ENCODE measurements at places on chromosomes 5 and 9.
A peak's percentile ranks its signal among the peaks of the same experiment; 100 is the strongest.

GRCh38 chr5:68834491-68834981 is 259.3 kb upstream of the SLC30A5 start:
- no peak for DNase-seq

DNA sequence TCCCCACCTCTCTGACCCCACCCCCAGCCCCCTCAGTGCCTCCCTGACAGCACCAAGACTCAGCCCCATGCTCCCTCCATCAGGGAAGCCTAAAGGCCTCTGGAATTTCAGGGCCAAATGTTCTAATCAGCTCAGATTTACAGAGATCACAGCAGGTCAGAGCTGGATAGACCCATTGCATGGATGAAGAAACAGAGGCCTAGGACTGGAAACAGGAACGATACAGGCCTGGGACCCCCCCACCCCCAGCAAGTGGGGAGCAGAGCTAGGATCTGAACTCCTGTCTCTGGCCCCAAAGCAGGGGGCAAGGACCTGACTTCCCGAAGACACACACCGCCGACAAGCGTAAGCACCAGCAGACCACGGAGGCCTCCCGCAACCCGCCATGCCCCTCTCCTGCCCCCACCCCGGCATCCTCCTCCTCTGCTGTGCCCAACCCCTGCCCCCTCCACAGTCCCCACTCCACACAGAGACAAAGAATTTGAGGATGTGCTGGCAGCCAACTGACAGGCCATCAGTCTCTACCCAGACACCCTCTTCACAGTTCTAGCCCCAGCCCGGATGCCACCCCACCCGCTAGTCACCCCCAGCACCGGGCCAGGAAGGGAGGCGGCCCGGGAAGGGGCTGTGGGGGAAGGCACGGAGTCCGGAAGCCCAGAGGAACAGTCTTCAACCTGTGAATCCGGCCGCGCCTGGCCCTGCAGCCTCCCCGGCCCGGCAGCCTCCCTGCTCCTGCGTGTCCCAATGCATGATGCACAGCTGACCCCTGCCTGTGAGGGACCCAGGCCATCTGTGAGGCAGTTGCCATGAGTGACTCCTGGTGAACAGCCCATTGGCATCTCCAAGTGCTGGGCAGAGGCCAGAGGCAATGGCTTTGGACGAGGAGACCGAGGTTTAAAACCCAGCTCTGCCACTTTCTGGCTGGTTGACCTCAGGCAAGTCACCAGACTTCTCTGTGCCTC is 31.3 kb downstream of the NDUFA8 start:
- DNase-seq, result no peak

GRCh38 chr5:174505621-174506020 is 218.8 kb upstream of the MSX2 start:
- DNase-seq, result no peak

GRCh38 chr5:1933364-1934055 is 50.8 kb upstream of the IRX4 start:
- DNase-seq, result no peak

- no peak for DNase-seq
These were observed 413.3 kb upstream of the POU5F2 start for GRCh38 chr5:94154672-94155071.

DNA sequence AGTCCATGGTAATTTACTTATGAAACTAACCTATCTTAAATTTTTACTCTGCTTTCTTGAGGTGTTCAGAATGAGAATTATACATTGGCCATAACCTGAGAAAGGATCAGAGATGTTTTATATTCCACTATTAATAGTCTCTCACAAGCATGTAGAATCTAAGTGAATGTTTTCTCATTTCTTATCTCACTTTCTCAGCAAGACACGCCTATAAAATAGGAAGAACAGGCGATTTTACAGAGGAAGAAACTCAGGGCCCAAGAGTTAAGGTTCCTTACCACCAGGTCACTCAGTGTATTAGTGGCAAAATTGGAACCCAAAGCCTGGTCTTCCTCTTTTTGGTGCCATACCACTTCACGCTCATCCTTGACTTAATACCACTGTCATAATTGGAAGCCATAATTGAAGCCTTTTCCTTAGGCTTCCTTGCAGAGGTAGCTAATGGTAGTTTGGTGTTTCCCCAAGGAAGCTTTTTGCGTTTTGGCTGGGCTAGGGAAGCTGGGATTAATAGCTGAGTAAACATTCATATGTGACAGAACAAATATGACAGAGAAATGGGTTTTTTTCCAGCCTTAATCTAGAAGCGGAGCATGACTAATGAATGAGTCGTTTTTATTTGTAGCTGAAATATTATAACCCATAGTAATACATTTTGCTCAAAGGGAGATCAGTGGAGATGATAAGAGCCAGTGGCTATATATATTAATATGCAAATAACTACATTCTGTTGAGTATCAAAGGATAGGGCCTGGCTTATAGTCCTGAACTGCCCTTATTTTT is 16.9 kb downstream of the HMGXB3 start:
- DNase-seq, result no peak

DNA sequence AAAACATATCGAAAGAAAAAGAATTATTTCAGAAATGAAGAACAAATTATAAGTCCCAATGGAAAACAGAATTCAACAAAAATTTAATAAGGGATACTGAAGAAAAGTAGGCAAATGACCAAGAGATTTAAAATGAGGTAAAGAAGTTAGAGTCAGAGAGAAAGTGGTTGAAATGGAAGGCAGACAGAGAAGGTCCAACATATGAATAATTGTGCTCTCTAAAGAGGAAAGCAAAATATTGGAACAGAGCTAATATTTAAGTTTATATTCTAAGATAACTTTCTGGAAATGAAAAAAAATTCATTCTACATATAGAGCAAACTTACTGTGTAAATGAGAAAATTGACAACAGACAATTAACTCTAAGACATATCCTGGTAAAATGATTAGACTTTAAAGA is 94.1 kb downstream of the PTCH1 start:
- DNase-seq, result no peak

- DNase-seq, result no peak
These were observed 13.4 kb upstream of the SMIM32 start for GRCh38 chr5:136206361-136206760.

GRCh38 chr9:112367465-112367864 is 12.4 kb upstream of the HSDL2 start:
- DNase-seq, result no peak

- DNase-seq, result no peak
These were observed 236.1 kb downstream of the DNAH5 start for GRCh38 chr5:13708432-13708831.

DNA sequence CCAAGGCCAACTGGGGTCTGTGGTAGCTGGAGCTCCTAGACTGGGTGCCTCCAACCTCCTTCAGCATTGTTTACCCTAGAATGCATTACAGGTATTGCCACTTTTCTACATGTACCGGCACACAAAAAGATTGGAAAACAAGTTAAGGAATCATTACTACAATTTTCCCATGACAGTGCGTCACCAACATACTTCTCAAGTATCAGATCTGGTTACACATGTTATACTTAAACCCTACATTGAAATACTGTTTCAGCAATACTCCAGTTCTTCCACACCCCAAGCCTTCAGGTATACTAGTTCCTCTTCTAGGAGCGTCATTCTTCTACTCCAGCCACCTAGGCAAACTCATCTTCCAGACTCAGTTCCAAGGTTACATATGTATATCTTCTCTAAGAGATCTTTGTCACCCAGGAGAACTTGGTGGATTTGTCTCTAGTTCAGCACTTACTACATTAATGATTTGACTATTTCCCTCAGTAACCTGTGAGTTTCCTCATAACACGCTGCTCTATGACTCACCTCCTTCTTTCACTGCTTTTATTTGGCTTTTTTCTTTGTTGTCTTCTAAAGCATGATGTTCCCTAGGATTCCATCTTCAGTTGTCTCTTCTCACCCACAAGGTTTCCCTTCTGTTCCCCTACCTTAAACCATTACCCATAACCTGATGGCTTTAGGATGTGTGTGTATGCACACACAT is 217.0 kb downstream of the AP3B1 start:
- DNase-seq, result no peak

DNA sequence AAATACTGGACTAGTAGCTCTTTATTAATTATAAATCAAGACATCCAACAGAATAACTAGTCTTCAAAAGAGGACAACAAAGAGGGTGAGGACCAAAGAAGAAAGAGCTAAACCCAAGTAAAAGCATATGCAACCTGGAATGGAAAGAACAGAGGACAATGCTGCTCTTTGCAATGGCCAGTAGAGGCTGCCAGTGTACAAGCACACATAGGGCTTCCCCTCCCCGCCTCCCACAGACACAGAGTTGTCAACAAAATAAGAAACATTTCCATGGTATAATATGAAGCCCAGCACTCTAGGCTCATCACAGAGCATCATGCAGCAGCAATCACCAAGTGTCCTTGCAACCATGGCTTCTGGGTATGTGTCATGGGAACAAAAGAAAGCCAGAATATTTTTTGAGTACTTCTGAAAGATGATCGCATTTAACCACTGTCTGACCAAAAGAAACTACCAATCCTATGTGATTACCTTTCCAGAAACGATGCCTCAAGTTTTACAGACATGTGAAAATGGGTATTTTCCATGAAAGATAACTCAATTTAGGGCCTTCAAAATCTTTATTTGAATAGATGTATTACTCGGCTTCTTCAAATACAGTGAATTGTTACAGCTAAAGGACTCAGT is 58.1 kb downstream of the RFX3 start:
- no peak for DNase-seq

GRCh38 chr9:133368249-133368881 is 7.5 kb downstream of the SURF4 start:
- no peak for DNase-seq

DNA sequence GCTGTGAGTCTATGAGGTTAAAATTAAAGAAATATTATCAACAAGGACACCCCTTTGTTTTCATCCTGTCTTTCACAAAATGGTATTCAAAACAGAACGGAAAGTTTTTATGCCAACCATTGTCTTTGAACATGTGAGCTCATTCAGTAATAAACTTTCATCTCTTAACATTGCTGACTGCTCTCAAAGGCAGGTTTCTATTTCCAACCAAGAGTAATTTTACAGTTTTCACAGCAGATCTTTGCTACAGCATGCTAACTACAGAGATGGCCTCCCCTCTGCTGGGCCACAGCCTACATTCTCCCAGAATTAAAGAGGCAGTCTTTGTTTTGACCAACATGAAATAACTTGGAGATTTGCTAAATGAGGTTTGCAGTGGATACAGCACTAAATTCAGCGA is 101.5 kb downstream of the DMRT2 start:
- DNase-seq, result no peak

GRCh38 chr5:177130211-177131018 is 3.2 kb upstream of the NSD1 start:
- DNase-seq, result no peak

DNA sequence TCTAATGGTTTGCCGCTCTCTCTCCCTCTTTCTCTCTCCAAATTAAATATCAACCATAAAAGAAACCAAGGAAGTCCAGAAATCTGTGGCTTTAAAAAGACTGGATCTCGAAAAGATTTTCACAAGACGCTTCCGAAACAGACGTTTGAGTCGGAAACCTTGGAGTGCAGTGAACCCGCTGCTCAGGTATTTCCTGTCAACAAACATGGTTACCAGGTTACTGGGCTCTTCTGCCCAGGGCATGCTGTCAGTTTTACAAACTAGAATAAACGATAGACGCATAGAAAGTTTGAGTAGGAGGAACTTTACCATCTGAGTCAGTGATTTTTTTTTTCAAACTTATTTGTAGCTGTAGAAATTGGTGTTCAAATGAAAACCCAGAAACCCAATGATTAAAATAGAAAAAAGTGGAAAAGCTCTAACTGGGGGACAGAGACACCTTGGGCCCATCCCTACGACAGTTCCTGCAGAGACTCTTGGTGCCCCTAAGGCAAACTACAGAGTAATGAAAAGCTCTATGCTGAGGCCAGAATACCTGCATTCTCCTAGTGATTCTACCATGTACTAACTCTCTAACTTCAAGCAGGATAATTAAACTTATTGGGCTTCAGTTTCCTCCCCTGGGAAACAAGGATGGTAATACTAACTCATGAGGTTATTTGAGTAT is 90.0 kb downstream of the DOCK8 start:
- no peak for DNase-seq

DNA sequence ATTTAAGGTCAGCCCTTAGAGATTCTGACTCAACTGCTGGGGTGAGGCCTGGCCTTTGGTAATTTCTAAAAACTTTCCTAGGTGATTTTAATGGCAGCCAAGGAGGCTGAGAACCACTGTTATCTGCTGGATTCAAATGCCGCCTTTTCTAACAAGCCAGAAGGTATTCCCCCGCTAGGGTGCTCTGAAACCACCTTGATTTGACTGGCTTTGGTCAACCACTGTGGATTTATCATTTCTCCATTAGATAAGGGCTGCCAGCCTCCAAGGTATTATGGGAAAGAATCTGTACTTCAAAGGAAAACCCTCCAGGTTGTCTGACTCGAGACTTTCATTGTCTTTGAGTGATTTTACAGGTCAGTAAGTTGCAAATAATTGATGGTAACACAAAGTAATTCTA is 4.3 kb downstream of the ANXA6 start:
- DNase-seq, result no peak

GRCh38 chr9:127970401-127971313 is 10.1 kb downstream of the EEIG1 start:
- DNase-seq, result peak; percentile 49

DNA sequence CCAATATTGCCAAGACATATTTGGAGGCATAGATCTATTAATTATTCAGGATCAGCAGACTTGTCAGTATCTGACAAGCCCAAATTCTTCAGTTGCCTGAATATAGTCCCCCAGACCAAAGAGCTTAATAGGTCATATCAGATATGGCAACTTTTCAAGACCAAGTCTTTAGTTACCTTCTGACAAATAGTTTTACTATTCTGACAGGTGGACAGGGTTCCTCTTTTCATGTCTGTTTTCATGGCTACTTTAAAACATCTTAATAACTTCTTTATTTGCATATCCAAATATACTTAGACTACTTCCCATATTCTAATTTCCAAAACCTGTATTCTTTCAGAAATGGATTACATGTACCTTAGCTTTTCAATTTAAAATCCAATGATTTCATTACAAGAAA is 65.4 kb downstream of the AUH start:
- DNase-seq, result no peak

- DNase-seq, result no peak
These were observed 982.0 kb upstream of the ARRDC3 start for GRCh38 chr5:92364986-92365550.

- DNase-seq, result no peak
These were observed 135.2 kb downstream of the PCSK1 start for GRCh38 chr5:96297867-96298266.

DNA sequence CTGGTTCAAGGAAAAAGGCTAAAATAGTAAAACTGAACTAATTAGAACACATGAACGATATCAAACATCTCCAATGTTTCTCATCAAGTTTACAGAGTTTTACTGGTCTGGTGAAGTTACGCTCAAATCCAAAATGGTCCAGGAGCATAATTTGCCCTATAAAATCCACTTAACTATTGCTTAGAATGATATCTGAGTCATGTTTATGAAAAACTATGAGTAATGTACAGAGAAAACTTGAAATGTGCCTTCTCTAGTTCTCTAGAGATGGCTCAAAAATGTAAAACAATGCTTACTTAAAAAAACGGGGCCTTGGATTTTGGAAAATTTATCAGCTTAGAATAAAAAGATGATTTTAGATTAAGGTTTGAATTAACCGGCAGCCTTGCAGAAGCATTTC is 108.1 kb downstream of the FBXW11 start:
- DNase-seq, result no peak

- no peak for DNase-seq
These were observed 28.1 kb downstream of the PDE6A start for GRCh38 chr5:149916334-149917072.

GRCh38 chr9:95796029-95796428 is 79.5 kb upstream of the ERCC6L2 start:
- DNase-seq, result no peak

GRCh38 chr5:4777435-4777834 is 362.7 kb upstream of the ADAMTS16 start:
- no peak for DNase-seq

- no peak for DNase-seq
These were observed 19.1 kb downstream of the CREBRF start for GRCh38 chr5:173075137-173075843.
